ENCODE measurements at places on chromosomes 7 and 10.

GRCh38 chr10:115129752-115130151 is 36.6 kb downstream of the ATRNL1 start:
- DNase-seq: peak; percentile 39

DNA sequence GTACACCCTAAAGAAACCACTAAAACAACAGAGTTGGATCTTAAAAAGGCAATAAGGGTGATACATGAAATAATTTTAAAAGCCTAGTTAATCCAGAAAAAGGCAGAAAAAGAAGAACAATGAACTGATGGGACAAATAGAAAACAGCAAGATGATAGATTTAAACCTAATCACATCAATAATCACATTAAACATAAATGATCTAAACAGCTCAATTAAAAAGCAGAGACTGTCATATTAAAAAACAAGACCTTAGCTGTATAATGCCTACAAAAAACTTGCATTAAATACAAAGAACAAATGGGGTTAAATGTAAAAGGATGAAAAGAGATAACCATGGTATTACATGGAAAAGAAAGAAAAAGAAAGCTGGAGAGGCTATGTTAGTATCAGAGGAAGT is 96.2 kb downstream of the RTKN2 start:
- no peak for DNase-seq

DNA sequence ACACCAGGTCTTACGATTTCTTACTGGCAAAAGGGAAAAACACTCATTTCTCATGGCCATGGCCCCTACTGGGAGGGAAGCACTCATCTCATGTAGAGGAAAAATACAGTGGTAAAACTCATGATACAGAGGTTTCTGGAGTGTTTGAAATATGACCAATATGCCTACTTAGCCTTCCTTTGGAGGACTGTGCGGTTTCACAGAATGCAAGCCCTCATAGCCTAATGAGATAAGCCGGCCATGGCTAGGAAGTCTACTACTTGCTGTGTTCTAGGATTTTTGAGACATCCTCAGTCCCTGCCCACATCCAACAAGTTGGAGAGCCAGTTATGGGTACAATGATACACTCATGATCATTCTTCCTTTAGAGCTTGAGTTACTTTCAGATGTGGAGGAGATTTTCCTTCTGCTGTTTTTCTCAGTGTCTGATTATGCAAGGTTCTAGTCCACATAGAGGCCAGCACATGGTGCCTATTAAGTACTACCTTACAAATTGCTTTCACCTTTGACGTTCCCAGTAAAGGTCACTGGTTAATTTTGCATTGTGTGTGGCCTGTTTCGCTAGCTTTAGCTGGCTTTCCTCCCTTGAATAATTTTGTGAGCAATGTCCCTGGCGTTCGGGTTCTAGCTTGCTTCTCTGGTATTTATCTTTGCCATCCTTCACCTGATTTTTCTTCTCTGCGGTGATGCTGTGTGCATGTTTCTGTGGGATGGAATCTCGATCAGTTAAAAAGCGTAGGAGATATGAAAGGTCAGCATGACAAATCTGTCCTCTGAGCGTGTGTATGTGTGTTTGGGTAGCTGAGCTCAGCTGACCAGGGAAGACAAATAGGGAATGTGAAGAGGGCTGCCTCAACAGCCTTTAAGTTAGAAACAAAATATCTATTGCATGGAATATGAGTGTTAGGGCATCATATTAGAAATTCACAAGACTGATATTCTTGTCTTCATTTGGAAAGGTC is 295.4 kb downstream of the LRMDA start:
- no peak for DNase-seq

DNA sequence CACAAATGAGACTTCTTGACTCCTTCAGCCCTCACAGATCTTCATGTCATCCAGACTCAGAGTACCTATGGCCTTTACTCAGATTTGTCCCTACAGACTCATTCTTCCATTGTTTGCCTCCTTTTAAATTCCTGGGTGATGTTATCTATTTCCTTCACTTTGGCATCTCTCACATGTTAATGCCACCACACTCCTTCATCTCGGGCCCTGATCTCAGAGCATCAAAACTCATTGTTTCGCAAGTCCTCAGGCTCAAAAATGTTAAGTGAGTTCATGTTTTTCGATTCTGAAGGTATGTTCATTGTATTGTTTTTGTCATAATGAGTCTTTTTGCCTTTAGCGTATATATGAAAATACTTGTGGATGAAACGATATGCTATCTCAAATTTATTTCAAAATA is 62.3 kb upstream of the AHR start:
- DNase-seq: no peak

DNA sequence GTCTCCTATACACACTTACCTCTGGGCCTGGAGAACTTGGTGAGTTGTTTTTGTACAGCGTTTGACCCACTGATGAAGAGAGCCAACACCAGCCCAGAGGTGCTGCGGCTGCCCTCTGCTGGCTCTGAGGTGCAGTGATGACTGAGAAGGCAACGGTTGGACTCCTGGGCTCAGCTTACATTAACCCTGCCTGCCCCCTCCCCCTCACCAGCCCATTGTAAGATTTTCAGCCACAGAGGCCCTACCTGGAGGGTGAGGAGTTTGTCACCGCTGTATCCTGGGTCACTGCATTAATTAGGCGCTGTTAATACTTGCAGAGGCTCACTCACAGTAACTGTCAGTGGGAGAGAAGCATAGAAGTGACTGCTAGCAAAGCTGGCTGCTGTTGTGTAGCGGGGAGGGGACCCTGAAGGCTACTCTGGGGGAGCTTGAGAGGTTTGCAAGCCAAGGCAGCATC is 19.0 kb upstream of the ANKRD2 start:
- DNase-seq: peak; percentile 45

DNA sequence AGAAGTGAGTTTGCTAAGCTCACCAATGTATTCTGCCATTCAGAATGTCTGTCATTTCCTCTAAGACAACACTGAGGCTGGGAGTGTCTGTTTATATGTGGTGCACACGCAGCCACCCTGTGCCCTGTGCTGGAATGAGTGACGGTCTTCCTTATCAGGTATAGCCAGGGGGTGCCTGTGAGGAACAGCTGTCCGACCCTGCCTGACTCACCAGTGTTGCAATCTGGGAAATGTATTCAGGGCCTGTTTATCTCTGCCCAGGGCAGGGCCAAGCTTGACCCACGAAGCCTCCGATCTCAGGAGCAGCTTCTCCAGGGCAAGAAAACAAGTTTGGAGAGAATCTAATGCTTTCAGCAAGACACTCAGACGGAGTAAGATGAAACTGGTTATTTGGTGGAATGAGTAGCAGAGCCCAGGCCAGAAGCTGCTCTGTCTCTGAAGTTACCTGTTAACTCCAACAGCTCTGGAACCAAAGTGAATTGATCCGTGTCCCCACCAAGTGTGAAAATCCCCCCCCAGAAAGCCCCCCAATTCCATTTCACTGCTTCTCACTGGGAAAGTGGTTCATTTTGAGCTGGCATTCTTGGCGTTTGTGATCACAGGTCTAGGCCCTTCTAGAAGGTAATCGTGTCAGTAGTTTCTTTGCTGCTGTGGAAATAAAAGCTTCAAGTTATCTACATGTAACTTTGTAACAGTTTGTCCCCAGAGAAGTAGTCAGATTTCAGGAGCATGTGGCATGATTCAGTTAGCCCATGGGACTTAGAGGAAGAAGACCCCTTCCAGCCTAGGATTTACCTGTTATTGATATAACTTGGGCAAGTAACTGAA is 6.1 kb upstream of the UBE2H start:
- DNase-seq: peak; percentile 98

- DNase-seq: no peak
Observed at GRCh38 chr7:30249316-30249715, 35.1 kb upstream of the ZNRF2 start.

GRCh38 chr7:50775231-50775630 is 7.5 kb downstream of the GRB10 start:
- DNase-seq: no peak

DNA sequence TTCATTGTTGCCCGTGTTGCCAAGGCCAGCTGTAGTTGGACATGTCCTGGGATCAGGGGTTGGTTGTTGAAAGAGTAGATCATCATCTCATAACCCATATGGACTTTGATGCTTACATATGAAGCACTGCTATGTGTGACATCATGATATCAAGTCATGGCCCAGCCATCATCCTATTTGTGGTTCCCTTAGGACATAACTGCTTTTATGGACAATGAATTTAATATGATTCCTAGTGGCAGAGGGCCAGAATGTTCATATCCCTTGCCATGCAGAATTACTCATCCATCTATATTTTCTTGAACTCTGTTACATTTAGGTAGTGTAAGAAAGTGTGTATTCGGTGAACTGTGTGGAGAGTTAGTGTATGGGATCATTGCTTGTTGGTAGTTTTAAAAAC is 343.9 kb upstream of the LRGUK start:
- DNase-seq: no peak

GRCh38 chr10:69416695-69417094 is at the start of gene TACR2:
Gene TACR2, minus strand, starts transcription at chr10:69416918. Its CDS starts 595 bp downstream, at chr10:69416323.
- DNase-seq: no peak

GRCh38 chr7:129828989-129829736 is 123.6 kb downstream of the UBE2H start:
- DNase-seq: no peak

GRCh38 chr7:45293295-45293942 is 135.8 kb downstream of the RAMP3 start:
- no peak for DNase-seq

Data from hematopoietic multipotent progenitor cell treated with erythropoietin and hydrocortisone succinate and interleukin-3 and kit ligand, for 15 days (in vitro differentiated cells).